Caki2 (cell line): ENCODE measurements at places on chromosomes 6 and 20. TPM values are rescaled to one million over a fixed set of nuclear protein-coding genes. Genes with fewer than 3 reads are reported as not detected.
A peak's percentile ranks its signal among the peaks of the same experiment; 100 is the strongest.

BLCAP gene
- total RNA-seq: 21.7 and 28.3 TPM in 2 replicates

- DNase-seq: no peak
These were observed 466.5 kb downstream of the MMUT start for GRCh38 chr6:48996461-48997119.

DNA sequence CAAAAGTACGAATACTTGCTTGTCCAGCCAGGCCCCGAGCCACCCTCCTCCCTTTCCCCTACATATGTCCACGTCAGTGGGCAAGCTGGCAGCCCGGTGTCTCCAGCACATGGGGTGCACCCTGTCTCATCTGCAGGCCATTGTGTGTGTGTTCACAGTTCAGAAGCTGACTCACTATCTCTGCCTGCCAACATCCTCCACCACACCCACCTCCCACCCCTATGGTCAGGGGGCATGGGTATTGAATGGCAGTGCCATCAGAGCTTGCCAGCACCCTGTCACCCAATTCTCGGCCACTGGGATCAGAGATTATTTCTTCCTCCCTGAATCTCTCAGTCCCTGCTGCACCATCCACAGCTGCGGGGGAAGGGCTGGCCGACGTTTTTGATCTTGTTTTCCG is 195.7 kb downstream of the FARS2 start:
- DNase-seq: no peak

GABRR2 gene
- total RNA-seq: not detected in 2 replicates

DDX43 gene
- 3.5 and 4.5 TPM in 2 replicates for total RNA-seq

- DNase-seq: no peak
These were observed 35.1 kb upstream of the FAM210B start for GRCh38 chr20:56323656-56324055.

GRCh38 chr6:96330884-96331283 is 190.7 kb upstream of the UFL1 start:
- DNase-seq: no peak

INSM1 gene
- not detected in 2 replicates for total RNA-seq

- DNase-seq: no peak
These were observed 23.5 kb upstream of the CDH22 start for GRCh38 chr20:46331611-46332361.

GTPBP2 gene
- total RNA-seq: 51.0 and 56.5 TPM in 2 replicates

ISM1 gene
- total RNA-seq: 7.0 and 7.7 TPM in 2 replicates

DNA sequence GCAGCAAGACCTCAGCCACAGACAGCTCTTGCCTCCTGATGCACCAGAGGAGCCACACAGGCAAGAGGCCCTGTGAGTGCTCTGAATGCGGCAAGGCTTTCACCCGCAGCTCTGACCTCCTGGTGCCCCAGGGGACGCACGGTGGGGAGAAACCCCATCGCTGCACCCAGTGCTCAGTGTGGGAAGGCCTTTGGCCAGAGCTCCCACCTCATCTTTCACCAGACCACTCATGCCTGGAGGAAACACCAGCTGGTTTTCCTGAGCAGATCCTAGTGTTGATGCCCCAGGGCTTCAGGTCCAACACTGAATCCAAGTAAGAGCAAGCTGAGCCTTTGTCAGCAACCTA is 37.0 kb upstream of the XRN2 start:
- DNase-seq: no peak

DNA sequence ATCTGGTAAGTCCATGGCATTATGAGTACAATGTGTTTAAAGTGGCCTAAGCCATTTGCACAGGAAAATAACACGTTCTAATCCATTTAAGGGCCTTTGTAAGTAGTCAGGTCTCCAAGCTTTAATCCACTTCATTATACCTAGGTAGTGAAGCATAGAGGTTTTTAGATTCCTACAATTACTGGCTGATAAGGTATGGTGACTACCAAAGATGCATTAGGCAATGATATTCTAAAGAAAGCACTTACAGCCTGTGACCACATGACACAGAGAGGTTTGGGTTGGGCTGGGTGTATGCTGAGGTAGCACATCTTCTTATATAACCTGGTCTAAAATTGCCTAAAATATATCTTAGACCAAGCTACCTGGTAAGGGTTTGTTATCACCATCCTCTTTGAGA is 504.4 kb downstream of the TFAP2B start:
- DNase-seq: no peak

DNA sequence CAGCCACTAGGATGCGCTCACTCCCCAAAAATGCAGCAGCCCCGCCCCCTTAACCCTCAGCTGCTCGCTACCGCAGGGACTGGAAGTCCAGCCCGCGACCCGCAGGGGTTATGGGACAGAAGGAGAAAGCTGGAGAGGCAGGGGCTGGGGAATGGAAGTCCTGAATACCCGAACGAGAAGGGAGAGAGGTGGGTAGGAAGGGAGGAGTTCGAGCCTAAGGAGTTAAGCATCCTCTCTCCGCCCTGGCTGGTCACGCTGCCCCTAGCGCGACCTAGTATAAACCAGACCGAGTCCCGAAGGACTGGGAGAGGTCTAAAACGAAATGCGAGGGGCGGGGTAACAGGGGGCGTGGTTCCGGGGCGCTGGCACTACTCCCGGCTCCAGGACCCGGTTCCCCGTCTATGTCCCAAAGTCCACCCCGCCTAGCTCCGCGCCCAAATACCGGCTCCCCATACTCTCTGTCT is 448 bp upstream of the DDAH2 start:
- peak; percentile 94 for DNase-seq

RIPOR2 gene
- total RNA-seq: 2.3 and 13.6 TPM in 2 replicates

GRCh38 chr6:23446469-23446967 is 679.5 kb upstream of the NRSN1 start:
- DNase-seq: peak; percentile 38

NCOA3 gene
- total RNA-seq: 26.5 and 30.2 TPM in 2 replicates

- DNase-seq: no peak
These were observed 205.3 kb upstream of the ASCC3 start for GRCh38 chr6:101086473-101086872.

DNA sequence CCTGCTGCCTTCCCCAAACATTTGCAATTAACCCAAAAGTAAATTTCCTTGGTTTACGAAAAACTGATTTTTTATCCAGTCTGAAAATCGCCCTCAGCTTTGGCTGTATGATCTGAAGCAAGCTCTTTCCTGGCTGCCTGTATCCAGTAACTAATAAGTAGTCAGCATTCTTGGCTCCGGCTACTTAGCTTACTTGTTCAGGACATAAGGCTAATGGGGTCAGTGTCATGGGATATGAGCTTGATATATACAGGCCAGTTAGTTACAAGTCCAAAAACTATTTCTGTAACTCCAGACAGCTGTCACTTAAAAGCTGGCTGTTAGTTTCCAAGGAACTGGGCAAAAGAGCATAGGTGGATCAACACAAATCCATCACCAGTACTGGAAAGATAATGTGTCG is 56.2 kb downstream of the KHDC1L start:
- no peak for DNase-seq

- DNase-seq: no peak
These were observed 25.9 kb downstream of the ECHDC1 start for GRCh38 chr6:127317388-127318128.

GRCh38 chr20:44187054-44187771 is at the start of gene JPH2:
TSS of gene JPH2 (minus strand) at chr20:44187188. CDS start at chr20:44186705, 483 bp downstream.
- DNase-seq: peak; percentile 55

DNA sequence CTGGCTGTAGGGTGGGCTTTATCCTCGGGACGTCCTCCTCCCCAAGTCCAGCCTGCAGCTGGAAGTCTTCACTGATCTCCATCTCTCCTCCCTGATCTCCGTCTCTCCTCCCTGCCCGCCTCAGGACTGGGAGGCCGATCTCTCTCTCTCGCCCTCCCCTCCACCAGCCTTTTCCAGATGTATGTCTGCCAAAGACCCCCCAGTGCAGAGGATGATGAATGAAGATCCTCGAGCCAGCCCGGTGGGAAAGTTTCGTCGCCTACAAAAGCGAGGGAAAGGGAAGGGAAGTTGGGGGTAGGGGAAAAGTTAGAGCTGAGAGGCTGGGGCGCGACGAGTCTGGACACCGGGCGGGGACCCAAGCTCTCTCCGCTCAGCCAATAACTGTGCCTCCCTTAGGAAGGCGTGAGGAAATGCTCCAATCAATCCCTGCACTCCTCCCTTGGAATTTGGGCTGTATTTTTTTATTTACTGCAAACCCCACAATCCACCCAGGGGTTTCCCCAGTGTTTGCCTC is 595 bp upstream of the SRF start:
- DNase-seq: no peak

GRCh38 chr6:131946404-131946991 is 4.7 kb downstream of the CCN2 start:
- DNase-seq: no peak

- no peak for DNase-seq
These were observed 1355.1 kb downstream of the HACE1 start for GRCh38 chr6:103504501-103505154.

- peak; percentile 35 for DNase-seq
These were observed 67.0 kb upstream of the TNFAIP3 start for GRCh38 chr6:137799950-137800568.

DNA sequence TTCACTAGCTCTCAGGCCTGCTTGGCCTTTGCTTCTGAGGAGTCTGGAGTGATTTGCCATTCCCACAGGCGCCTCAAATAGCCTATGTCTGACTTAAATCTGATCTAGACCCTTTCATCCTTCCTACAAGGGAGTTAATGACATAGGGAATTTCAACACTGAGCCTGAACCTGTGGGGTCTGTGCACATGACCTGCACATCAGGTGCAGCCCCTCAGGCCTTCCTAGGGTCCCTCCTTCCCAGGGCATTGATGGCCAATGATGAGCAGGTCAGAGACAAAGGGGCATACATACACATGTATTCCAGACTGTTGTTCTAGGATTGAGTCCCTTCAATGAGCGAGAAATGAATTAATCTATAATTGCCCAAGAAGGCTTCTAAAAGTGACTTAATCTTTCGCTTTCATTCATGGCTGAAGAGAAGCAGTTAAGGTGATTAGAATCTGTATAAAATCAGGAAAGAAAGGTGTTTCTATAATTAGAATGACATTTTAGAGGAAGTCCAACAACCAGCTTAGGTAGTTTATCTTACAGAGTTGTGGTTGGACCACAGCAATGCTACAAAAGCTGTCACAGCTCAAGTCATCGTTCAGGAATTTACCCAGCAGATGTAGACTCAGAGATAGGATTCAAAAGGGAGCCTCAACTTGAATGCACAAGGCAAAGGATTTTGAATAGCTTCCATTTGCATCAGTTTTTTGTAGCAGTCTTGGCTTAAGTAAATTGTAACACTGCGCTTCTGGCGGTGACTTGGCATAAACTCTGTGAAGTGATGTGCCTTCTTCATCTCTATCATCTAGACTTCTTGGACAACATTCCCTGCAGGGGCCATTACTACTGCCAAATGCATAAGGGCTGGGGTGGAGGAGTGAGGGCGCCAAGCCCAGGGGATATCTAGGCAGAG is 27.0 kb upstream of the TBC1D7 start:
- DNase-seq: peak; percentile 71

HCK gene
- total RNA-seq: not detected in 2 replicates

DNA sequence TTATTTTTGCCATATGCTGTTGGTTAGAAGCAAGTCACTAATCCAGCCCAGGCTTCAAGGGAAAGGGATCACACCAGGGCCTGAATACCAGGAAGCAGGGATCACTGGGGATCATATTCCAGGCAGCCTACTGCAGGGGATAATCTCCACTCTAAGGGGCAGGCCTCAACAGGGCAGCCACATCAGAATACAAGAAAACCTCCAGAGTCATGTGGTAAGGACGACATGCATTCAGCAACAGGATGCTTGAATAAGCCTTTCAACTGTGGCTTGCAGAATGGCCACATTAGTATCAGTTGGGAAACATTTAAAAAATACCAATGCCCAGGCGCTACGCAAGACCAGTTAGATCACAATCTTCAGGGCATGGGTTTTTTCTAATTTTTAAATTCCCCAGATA is 109.1 kb downstream of the LY86 start:
- no peak for DNase-seq

- no peak for DNase-seq
These were observed 5.7 kb downstream of the STXBP5 start for GRCh38 chr6:147209762-147210449.

GRCh38 chr20:9517297-9518162 is 3.1 kb downstream of the LAMP5 start:
- no peak for DNase-seq

OOEP gene
- total RNA-seq: 4.1 TPM in 1 of 2 replicates, not detected in the other

GRCh38 chr6:44217332-44218143 is 812 bp downstream of the MYMX start:
- peak; percentile 19 for DNase-seq

- DNase-seq: peak; percentile 46
These were observed 580.7 kb downstream of the KIF16B start for GRCh38 chr20:15992564-15992963.

DNA sequence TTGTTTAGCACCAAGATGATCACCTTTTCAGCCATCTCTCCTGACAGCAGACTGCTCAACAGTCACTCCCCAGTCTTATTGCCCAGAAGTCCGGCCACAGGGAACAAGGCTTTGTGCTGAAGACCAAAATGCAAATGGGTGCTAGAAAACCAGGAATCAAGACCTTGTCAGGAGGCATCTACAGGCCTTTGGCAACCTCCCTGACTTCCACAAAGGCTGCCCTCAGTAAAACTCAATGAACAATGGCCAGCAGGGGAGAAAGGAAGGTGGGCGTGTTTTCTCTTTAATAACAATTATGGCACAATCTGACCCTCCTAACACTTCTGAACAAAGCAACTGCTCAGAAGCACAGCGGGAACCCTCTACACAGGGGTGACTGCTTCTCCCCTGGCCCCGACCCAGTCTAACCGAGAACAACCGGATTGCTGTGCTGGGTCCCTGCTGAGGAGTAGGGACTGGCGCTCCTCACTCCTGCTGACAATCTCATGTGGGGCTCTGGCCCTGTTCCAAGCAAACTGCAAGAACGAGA is 41.6 kb downstream of the PLCG1 start:
- no peak for DNase-seq

- DNase-seq: no peak
These were observed 20.4 kb downstream of the ILRUN start for GRCh38 chr6:34676140-34676539.

DNA sequence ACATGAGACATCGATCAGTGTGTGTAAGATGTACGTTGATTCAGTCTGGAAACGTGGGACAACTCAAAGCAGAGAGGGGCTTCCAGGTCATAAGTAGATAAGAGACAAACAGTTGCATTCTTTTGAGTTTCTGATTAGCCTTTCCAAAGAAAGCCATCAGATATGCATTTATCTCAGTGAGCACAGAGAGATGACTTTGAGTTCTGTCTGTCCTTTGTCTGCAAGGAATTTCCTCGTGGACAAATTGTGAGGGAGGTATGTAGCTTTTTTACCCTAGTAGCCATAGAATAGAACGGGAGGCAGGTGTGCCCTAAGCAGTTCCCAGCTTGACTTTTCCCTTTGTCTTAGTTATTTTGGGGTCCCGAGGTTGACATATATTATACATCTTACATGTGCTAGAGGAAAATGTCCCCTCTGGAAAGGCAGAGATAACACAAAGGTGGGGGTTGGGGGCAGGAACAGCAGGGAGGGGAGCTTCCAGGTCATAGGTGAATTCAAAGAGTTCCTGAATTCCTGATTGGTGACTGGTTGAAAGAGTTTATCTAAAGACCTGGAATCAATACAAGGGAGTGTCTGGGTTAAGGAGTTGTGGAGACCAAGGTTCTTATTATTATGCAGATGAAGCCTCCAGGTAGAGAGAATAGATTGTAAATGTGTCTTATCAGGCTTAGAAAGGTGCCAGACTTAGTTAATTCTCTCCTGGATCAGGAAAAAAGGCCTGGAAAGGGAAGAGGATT is 237.0 kb downstream of the NFATC2 start:
- DNase-seq: no peak

GRCh38 chr6:1015825-1016224 is 296.1 kb upstream of the FOXQ1 start:
- DNase-seq: peak; percentile 33

GDAP1L1 gene
- 0.37 TPM in 1 of 2 replicates, not detected in the other for total RNA-seq
